ENCODE measurements at places on chromosomes 1 and 21.

- no peak for DNase-seq
These were observed 88.1 kb upstream of the HNRNPU start for GRCh38 chr1:244952280-244952933.

- no peak for DNase-seq
These were observed 12.6 kb downstream of the VN1R5 start for GRCh38 chr1:247268390-247269045.

DNA sequence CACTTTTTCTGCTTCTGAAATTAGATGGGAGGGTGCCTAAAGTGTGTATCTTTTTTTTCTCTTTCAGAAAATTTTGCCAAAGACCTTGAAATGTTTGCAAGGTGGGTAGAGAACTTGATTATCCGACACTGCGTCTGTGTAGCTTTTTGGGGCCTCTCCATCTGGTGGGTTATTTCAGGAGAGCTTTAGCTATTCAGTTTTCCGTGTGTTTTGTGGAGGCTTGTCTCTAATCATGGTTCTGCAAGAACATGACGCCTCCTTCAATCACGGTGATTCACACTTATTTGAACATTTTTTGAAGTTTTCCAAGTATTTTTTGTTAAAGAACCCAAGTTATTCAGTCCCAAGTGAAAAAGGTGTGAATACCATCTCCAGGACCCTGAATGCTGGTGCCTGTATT is 4.4 kb downstream of the CENPS start:
- DNase-seq = no peak

DNA sequence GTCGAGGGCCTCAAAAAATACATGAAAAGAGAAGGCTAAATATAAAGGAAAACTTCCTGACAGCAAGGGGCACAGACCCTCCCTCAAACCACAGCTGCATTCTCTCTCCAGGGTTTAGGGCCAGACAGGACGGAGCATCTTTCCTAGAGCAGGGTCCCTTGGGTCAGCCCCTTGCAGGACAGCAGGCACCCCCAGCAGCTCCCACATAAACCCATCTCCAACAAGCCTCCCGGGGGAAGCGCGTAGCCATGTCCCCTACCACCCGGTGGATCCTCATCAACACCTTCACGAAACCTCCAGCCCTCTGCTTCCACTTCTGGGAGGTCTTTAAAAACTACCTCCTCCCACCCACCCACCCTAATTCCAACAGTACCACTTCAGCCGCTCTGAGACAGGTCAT is 59.5 kb downstream of the CD46 start:
- DNase-seq = no peak

DNA sequence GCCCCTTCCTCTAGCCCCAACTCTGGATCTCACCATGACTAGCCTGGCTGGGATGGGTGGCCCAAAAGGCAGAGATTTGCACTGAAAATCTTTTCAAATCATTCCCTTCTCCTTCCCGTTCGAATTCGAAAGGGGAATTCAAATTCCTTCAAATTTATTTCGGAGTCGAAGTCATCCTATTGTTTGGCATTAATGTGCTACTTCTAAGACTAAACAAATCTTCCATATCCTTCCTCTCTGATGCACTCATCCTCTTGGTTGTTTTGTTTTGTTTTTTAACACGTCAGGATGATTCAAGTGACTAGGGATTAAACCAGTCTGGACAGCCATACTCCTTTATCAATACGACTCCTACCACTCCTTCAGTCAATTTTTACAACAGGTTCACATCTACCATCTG is 95.5 kb upstream of the SGIP1 start:
- DNase-seq = no peak

GRCh38 chr21:33244082-33244778 is 14.5 kb downstream of the IFNAR2 start:
- DNase-seq = no peak

- DNase-seq = no peak
These were observed 73.3 kb downstream of the CAMTA1 start for GRCh38 chr1:6858596-6858995.

DNA sequence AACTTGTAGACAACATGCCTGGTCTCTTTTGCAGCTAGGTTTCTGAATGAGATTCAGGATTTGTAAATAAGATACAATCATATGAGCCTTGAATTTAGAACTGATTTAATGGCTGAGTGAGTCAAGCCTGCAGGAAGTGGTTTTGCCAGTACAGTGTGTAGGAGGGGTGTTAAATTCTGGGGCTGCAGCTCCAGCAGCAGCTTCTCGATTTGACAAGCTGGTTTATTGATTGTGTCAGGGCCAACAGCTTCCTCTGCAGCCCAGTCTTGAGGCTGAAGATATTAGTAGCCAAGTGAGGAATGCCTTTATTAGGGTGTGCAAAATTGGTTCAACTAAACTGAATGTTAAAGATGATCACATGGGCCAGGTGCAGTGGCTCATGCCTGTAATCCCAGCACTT is 11.5 kb upstream of the PLA2G5 start:
- DNase-seq = no peak

GRCh38 chr1:3697810-3698209 is 45.5 kb downstream of the TP73 start:
- no peak for DNase-seq

- no peak for DNase-seq
These were observed 2.4 kb downstream of the MAB21L3 start for GRCh38 chr1:116113615-116114014.

GRCh38 chr1:19122668-19123067 is 87.4 kb downstream of the UBR4 start:
- no peak for DNase-seq

DNA sequence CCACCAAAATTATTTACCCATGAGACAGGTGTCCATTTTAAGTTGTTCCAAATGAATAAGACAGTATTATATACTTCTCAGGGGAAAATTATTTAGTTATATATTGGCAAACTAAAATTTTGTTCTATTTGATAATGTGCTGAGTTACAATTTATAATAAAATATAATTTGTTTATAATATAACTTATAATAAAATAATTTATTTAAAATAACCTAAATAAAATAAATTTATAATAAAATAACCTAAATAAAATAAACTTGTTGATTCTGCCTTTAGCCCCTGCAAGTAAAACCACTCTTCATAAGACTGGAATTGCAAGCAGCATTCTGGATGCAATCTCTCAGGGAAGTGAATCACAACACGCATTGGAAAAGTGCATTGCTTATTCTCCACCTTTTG is 69.6 kb downstream of the RAVER2 start:
- DNase-seq = no peak

DNA sequence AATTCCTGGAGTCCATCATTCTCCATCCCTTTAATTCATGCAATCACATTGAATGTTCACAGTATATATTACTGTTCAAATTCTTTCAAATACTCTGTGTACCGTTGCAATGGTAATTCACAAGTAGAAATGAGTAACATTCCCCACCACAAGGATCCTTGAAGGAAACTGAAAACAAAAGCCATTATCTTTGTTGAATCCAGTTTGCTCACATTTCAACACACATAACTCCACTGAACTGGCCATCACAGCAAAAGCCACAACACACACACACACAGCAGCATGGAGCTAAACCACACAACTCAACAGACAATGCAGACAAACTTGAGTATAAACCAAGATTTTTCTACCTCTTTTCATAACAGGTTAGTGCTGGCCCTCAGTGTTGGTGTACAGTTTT is 188.3 kb upstream of the GREM2 start:
- no peak for DNase-seq

GRCh38 chr1:4346131-4346530 is 308.3 kb upstream of the AJAP1 start:
- no peak for DNase-seq

- DNase-seq = no peak
These were observed 17.7 kb downstream of the DHCR24 start for GRCh38 chr1:54869173-54869851.

- DNase-seq = peak; percentile 35
These were observed 791 bp upstream of the MAST2 start for GRCh38 chr1:45802343-45803298.

- no peak for DNase-seq
These were observed 2.7 kb downstream of the INTS3 start for GRCh38 chr1:153730468-153730988.

DNA sequence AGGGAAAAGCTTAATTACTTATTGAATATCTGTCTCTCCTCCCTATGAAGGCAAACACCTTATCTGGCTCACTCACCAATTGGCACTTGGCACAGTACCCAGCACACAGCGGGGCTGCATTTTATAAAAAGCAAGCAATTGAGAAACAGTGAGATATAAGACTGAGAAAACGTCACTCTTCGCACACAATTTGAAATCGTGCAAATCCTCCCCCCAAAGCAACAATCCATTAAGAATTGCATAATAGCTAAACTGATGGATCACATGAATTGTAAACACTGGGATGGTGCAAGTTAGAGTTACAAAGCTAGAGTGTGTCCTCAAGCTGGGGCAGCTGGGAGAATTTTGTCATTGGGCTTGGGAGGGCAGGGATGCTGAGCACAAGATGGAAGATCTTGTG is 27.1 kb downstream of the PRDX6 start:
- no peak for DNase-seq

GRCh38 chr1:6244401-6245049 is 546 bp downstream of the HES3 start:
- DNase-seq = no peak

DNA sequence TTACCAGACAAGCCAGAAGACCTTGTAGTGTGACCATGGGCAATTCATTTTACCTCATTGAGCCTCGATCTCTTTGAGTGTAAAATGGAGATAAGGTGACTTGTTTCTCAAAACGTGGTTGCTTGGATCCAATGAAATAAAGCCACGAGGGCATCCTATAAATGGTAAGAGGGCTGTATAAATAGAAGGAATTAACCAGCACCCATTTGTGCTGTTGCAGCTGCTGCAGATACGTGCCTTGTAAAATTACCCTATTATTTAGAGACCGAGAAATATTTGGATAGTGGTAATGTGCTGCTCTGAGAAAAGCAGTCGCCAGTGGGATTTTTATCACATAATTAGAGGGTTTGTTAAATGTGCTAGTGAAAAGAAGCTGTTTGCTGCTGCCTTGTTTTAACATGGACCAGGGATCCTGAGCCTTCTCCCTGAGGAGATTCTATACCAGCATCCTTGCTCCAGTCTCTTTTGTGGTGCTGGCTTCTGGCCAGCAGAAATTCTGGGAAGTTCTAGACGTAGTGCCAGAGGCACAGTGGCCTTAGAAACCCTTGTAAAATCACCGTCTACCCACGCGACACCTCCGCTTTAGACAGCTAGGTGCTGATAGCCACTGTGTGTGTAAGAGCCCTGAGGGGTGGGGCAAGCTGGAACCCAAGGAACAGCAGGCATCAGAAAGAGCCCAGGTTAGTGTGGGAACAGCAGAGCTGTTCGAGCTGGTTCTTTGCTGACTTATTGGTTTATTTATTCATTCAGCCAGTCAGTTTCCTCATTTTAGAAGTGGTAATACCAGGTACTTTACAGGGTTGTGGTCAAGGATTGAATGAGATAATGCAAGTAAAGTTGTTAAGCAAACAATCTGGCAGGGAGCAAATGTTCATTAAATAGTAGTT is 137.5 kb downstream of the NOS1AP start:
- DNase-seq = peak; percentile 93

- no peak for DNase-seq
These were observed 67.2 kb upstream of the ARHGAP29 start for GRCh38 chr1:94304553-94304952.

GRCh38 chr21:37462087-37462861 is 95.7 kb downstream of the DYRK1A start:
- DNase-seq = no peak

- DNase-seq = no peak
These were observed 357.8 kb upstream of the PRMT6 start for GRCh38 chr1:106698660-106699059.

DNA sequence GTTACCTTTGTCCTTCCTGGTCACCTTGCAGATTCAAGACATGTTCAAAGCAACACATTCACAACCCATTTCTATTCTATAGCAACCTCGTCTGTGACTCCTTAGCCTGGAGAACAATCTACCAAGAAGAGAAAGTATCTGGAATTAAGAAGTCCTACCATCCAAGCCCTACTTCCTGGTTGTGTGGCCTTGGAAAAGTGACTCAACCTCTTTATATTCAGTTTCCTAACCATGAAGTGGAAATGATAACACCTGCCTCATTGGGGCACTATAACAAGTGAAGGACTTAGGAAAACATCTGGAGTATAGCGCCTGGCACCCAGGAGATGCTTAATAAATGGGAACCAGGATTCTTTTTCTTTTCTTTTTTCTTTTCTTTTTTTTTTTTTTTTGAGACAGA is 36.5 kb upstream of the SRRM1 start:
- DNase-seq = no peak

DNA sequence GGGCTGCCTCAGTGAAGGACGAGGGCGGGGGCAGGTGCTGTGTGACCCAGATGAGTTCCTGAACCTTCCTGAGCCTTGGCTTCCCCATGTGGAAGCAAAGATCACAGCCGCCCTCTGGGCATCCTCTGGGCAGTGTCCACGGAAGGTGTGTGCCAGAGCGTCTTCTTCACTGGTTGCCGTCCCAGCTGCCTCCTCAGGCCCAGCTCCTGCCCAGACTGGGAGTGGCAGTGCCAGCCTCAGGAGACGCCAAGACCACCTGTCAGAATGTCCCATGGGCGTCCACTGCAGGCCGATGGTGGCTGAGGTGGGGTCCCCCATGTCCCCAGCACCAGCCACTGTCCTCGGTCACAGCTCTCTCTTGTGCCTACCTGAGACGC is 10.2 kb downstream of the ARHGEF16 start:
- no peak for DNase-seq

DNA sequence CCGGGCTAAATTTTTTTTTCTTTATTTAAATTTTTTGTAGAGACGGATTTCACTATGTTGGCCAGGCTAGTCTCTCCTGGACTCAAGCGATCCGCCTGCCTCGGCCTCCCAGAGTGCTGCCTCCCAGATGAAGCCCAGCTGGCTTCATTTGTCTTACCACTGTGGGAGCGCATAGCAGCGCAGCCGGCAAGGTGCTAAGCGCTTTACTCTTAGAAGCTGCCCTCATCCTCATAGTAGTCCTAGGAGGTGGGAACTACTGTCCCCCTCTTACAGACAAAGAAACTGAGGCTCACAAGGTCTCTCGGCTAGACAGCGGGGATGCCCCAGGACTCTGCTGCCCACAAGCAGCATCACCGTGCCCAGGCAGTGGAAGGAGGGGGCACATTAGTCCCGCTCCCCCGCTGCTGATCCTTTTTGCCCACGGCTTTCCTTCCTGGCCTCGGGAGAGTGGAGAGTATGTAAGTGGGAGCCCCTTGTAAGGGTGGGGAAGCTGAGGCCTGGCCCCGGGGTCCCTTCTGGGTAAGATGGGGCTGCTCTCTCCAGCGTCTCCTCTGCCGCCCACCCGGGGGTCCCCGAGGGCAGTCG is 726 bp downstream of the TMEM54 start:
- no peak for DNase-seq

DNA sequence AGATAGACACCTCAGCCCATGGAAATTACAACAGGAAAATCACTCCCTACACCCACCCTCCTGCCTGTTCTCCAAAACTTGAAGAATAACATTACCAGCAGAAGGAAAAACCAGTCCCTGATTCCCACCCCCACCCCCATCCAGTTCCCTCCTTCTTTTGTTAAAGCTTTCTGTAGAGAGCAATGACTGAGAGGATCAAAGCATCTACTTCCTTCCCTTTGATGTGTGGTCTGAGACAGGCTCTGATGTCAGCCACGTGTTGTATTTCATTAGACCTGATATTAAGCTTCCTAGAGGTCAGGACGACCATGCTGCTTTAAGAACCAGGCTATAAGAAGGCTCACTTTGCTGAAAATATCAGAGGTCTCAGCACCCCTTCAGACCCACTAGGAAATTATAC is 73.9 kb upstream of the HAO2 start:
- DNase-seq = no peak

GRCh38 chr1:68800182-68800581 is 303.3 kb upstream of the DEPDC1 start:
- no peak for DNase-seq

All from NCI-H2227 treated with DMSO at 0.1 percent for 48 hours (cell line).